ENCODE measurements at places on chromosomes 4 and X.
A peak's percentile ranks its signal among the peaks of the same experiment; 100 is the strongest.

GRCh38 chr4:518569-519083 is 19.6 kb downstream of the PIGG start:
- no peak for DNase-seq

DNA sequence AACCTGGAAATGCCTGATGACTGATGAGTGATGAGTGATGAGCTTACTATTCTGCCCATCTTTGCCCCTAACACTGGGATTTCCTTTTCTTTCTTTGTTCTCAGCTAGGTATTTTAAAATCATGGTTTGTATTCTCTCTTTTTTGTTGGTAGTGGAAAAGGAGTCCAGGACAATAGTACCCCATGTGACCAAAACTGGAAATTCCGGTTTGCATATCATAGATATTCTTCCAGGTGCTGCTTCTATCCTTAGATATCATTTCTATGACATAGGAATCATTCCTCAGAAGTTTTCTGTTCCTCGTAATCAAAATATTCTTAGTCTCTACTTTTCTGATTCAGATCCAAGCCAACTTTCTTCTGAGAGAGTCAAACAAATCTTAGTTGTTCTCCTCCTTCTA is 320.5 kb upstream of the TET2 start:
- DNase-seq = no peak

DNA sequence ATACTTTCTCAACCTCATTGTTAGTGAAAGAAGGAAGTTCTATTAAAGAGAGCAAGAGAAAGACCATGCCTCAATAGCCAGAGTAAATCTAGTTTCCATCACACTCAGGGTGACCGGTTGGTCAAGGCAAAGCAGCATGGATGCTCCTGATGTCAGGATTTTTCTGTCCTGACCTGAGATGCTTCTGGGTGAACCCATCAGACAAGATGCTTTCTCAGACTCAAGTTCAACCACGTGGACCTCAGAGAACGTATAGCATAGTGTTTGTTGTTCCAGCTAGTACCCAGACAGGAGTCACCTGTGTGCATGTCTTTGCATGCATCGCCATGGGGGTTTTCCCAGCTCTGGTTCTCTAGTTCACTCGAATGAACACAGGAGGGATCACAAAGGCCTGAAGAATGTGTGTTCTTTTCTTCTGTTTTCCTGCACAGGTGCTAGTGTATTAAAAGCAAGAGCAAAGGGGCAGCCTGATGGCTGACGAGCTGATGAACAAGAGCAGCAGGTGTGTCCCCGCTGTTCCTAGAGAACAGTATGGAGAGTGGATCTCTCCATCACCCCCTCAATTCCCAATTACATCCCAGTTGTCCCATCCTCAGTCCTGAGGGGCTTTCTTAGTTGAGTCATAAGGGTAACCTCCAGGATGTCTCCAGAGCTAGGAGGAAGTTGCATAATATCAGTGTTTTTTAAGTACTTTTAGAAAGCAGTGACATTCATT is 110.5 kb upstream of the ENPP6 start:
- DNase-seq = no peak

DNA sequence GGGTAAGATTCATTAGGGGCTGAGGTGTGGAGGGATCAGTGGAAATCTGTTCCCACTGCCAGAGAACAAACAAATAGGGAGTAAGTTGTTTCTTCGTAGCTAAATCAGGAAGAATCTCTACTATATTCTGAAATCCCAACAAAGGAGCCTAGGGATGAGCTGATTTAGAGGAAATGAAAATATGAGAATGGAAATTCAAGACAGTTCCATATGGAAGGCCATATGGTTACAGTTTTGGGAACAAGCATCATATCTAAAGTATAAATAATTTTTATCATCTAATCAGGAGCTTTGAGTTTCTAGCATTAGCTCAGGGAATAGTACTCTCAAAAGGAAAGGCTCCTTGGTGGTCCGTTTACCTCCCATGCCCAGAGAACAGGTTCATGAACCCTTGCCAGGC is 218.2 kb downstream of the AASDH start:
- no peak for DNase-seq

- DNase-seq = no peak
Observed at GRCh38 chr4:162341533-162341932, 177.7 kb upstream of the FSTL5 start.

GRCh38 chr4:53929955-53930798 is 134.2 kb downstream of the CHIC2 start:
- DNase-seq = peak; percentile 58
